Fibroblast of skin of left quadriceps (primary cell): ENCODE measurements at places on chromosomes 11 and 22.
A peak's percentile ranks its signal among the peaks of the same experiment; 100 is the strongest.

DNA sequence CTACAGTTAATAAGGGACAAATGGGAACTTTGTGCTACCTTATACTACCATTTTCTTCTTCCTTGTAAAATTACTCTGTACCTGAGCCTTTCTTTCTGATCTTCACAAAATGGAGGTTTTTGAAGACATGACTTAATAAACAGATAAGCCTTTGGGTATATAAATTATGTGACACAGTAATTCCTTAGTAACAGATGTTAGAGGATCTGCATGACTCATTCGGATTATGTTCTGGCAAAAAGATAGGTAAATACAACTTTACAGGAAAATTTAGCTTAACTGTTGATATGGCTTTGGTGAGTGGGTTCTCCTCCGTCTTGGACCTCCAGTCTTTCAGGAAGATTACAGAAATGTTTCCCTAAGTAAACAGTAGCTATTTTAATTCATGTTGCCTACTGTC is 61.8 kb downstream of the BID start:
- DNase-seq, result no peak

DNA sequence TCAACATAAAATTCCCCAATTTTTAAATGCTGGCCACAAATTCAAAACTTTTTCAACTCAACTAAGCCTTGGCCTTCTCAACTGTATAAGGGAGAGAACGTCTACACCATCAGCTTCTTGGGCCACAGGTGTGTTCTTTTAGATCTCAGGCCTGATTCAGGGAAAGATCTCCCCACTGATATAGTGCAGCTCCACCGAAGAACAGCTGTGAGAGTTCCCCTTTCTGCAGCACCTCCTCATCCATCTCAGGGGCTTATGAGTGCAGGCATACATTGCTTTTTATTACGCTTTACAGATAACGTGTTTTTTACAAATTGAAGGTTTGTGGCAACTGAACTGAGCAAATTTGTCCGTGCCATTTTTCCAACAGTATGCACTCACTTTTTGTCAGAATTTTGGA is 8.0 kb upstream of the CD82 start:
- no peak for DNase-seq

DNA sequence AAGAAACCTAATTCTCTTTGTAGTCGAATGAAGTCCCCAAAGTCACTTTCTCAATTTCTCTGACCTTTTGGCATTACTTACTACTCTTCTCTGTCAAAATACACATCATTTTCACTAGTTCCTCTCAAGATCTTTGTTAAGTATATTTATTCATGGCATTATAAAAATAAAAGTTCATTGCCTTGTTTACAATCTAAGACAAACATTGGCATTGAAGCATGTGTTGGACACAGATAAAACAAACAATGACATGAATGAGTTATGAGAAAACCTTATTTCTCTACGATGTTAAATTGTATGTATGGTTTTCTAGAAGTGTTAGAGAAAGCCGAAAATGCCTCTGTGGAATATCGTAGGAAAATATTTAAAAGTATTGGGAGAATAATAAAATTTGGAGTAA is 8.6 kb upstream of the OR51G1 start:
- no peak for DNase-seq

- DNase-seq, result no peak
Measured at GRCh38 chr11:78395597-78395996, 22.0 kb downstream of the GAB2 start.

GRCh38 chr11:26126741-26127140 is 205.2 kb upstream of the ANO3 start:
- DNase-seq, result no peak

DNA sequence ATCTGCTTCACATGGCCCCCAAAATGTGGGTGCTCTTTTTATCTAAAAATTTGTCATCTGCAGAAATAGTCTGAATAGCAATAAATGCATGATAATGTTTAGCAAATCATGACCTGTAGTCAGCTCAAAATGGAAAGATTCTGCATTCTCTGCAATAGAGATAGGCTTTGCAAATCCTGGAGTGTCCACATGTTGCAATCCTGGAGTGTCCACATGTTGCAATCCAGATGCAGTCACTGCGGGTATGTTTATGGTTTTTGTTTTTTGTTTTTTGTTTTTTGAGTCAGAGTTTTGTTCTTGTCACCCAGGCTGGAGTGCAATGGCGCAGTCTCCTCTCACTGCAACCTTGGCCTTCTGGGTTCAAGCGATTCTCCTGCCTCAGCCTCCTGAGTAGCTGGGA is 20.2 kb upstream of the LRRC32 start:
- DNase-seq, result no peak

DNA sequence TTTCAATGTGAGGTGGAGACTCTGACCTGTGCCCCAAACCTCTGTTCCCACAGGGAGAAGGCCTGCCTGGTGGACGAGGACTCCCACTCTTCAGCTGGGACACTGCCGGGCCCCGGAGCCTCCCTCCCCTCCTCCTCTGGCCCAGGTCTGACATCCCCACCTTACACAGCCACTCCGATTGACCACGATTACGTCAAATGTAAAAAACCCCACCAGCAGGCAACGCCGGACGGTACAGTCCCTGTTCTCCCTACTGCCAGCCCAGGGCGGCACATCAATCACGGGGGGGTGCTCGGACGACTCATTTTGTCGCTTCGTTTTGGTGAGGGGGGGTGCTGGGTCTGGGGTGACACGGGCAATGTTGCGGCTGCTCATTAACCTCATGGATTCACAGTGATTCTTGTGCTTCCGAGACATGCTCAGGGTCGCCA is 83.3 kb upstream of the SUSD2 start:
- DNase-seq, result no peak

DNA sequence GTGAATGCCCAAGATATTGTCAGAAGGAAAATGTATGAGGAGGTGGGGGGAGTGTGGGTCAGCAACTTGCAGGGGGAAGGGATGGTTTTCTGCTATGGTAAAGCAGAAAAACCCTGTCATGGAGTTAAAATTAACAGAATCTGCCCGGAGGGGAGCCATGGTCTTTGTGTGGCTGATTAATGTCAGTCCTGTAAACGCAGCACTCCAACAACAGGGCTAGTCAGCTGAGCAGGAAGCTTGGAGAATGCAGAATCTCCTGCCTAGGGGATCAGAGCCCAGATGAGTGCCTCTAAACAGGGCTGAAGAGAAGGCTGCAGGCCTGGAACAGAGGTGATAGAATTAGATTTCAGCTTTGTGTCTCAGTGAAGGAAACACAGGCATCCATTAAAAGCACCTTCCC is 140.9 kb upstream of the MTNR1B start:
- DNase-seq, result no peak

- DNase-seq, result no peak
Measured at GRCh38 chr11:131624531-131624930, 254.1 kb downstream of the NTM start.

DNA sequence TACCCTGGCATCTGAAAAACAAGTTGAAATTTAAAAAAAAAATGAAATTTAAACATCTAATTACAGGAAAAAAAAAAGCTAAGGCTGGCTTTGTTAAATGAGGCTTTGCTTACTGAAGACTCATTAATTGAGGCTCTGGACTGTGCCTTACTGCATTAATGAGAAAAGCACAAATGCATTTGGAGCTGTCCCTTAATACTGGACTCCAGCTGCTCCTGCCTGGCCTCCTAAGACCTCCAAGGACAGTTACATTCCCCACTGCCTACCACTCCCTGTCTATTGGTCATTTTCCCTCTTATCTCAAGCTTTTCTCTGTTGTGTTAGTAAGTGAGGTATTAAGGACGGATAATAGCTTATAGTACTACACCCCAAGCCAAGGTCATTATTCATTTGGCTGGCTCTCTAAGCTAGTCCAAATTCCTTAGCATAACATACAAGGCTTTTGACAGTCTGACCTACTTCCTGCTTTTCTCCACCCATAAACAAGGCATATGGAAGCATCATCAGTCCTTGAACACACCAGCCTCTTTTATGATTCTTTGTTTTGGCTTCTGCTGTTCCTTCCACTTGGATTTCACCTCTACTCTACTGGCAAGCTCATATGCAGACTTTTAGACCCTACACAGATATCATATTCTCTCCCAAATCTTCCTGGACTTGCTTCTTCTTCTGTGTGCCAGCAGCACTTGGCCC is 62.5 kb downstream of the USP35 start:
- no peak for DNase-seq

DNA sequence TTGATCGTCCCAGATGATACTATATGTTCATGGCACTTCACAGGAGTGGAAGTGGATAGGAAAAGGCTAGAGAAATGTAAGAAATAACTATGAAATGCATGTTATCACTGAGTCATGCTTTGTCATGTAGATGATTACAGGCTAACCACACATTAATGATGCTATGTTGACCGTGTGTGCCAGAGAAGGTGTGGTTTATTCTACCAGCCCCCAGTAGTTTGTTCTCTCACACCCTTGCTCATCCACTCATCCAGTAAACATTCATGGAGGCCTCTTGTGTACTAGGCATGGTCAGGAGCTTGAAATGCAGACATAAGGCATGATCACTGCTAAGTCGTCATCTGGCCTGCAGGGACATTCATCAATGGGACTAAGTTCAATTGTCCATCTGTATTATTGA is 153.0 kb upstream of the PITPNB start:
- DNase-seq, result no peak

DNA sequence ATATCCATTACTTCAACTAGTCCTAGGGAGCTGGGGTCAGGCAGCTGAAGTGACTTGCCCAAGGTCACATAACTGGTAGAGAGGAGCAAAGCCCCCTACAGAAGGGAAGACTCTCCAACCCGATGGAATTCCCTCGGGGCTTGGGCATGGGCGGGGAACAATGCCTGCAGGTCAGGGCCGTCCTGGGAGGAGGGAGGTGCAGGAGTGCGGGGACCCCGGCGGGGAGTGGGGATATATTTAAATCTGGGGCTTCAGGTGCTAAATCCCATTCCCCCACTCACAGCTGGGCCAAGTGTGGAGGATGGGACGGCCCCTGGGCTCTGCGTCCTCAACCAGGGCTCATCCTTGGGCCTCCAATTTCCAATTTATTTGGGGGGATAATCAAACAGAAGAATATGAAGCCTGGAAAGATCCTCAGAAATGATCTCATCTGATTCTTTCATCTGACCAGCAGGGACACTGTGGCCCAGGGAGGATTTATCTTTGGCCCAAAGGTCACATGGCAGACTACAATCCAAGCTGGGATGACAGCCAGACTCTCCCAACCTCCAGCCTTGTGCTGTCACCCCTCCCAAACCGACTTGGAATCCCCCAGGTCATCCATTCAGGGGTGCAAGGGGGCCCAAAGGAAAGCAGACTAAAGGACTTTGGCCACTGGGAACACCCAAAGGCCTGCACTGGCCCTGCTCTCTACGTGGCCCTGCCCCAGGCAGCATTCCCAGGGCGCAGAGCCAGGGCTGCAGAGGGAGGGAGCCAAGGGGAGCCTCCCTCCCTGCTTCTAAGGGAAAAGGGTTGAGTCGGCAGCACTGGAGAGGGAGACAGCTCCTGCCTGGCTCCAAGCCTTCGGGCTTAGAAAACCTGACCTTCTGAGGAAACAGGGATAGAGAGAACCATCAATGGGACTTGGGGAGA is 8.7 kb upstream of the C1QTNF6 start:
- peak; percentile 43 for DNase-seq

DNA sequence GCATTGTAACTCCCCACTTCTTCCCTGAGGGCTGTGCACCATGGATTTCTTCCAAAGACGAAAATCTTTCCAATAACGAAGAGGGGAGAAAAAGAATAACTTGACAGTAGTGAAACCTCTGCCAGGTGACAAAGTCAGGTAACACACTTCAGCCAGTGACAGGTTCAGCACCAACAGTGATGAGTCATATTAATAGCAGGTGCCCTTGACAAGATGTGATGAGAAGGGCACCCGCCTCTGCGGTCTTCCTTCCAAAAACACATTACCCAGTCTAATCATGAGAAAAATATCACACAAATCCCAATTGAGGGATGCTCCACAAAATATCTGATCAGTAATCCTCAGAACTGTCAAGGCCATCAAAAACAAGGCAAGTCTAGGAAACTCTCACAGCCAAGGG is 157.8 kb downstream of the EFCAB6 start:
- DNase-seq, result no peak

- DNase-seq, result peak; percentile 25
Measured at GRCh38 chr11:109798521-109798920, 294.7 kb upstream of the ZC3H12C start.

DNA sequence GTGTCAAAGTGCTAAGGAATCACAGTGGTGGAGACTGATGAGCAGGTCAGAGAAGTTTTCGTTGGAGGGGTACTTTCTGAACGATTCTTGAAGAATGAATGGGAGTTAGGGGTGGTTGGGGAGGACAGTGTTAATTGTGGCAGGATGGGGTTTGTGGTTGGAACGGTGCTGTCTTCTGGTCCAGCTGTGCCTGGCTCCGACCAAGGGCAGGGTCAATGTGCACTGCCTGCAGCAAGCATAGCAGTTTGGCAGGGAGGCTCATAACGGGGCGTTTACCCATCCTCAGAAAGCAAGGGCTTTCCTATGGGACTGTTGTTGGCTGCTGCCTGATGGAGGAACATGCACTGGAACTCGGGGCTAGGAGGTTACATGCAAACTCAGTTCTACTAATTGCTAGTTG is 265.8 kb downstream of the KIRREL3 start:
- no peak for DNase-seq

DNA sequence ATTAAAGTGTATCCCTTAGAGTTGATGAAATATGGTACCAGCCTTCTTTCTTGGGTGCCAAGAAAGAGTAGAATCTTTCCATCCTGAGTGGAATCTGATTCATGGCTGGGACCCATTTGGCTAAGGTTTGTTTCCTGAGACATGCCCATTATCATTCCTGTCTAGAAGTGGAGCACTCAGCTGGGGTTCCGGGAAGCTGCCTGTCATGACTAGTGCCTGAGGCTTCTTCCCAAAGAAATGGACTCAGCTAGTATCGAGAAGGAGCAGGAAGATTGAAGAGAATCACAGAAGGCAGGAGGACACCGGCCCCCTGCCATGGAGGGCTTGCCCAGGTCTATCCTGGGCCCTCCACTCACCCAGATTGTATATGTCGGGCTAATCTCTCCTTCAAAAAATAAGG is 57.6 kb downstream of the KREMEN1 start:
- DNase-seq, result no peak

GRCh38 chr11:119320240-119320775 is 3.4 kb upstream of the MCAM start:
- DNase-seq, result no peak

DNA sequence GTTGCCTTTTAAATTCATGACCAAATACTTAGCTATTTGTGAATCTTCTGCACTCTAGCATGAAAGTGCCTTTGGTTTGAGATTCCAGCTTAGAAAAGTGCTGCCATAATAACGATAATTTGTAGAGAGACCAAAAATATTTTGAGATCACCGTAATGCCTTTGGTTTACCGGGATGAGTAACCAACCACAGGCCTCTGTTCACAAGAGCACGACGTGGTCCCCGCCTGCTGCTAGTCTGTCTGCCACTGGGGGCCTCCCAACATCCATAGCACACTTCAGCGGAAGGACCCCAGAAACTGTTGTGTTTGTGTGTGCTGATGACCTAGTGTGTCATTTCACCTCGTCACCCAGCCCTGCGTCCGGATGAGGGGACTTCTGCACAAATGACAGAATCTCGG is 67.0 kb upstream of the RASSF10 start:
- no peak for DNase-seq

GRCh38 chr22:44329179-44329796 is 16.5 kb upstream of the SHISAL1 start:
- no peak for DNase-seq

GRCh38 chr11:40291741-40292140 is 1167.7 kb downstream of the LRRC4C start:
- DNase-seq, result no peak
